ENCODE measurements at places on chromosomes 11 and 22.

DNA sequence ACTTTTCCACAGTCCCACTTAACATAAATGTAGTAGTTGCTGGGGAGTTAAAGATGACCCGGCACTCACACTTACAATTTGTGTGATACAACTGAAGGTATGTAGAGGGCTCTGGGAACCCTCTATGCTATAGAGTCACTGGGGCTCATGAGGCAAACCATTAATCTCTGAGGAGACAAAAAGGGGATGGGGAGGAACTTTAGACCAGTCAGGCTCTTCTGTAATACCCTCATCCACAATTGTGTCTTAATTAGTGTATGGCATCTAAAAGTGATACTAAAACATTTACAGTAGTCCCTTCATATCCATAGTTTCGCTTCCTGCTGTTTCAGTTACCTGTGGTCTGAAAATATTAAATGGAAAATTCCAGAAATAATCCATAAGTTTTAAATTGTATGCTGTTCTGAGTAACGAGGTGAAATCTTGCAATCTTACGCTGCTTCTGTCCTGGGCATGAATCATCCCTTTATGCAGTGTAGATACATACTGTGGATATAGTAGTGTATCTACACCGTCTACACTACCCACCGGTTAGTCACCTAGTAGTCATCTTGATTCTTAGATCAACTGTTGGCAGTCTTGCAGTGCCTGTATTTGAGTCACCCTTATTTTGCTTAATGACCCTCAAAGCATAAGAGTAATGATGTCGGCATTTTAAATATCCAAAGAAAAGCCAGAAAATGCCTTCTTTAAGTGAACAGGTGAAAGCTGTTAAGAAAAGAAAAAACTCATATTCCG, 12.2 kb downstream of the CBL start:
- DNase-seq: no peak

DNA sequence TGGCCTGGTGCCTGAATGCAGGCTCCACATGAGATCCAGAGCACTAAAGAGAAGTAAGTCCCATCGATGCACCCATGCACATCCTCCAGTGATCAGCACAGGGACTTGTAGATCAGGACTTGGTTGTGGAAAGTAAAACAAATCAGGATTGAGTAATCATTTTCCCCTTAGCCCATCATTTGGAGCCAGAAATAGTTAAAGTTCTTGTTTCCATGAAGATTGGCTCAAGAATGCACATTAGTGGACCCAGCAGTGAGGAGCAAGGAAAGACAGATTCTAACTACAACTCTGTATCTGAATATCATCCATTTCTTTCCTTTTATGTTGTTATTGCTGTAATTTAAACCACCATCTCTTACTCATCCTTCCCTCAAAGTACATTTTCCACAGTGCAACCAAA, 19.1 kb downstream of the CCDC83 start:
- DNase-seq: no peak

DNA sequence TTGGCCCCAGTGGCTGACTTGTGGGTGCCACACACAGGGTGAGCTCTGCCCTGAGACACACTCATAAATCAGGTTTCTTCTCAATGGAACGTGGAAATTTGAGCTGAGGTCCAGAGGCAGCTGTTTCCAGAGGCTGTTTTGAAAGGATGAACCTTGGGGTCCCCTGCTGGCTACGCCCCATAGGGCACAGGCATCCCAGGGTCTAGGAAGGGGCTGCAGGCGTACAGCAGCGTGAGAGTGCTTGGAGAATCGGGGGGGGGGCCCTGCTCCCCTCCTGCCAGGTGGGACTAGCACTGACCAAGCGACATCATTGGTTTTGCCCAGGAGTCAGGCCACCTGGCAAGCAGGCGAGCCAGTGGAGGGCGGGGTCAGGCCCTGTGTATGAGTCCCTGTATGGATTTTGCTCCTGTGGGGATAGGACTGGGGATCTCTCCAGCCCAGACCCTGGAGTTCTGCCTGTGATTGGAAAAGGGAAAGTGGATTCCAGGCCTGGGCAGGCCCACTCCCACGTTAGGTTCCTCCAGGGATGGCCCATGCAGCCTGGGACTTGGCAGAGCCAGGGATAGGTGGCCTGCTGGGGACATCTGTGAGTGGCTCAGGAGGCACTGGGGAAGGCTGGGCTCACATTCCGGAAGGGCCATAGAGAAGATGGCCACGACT, 61.0 kb downstream of the FBXO7 start:
- DNase-seq: no peak

- DNase-seq: no peak
Measured at GRCh38 chr22:39994041-39994565, 651 bp upstream of the FAM83F start.

GRCh38 chr22:33002035-33002434, 56.1 kb downstream of the SYN3 start:
- DNase-seq: no peak

- no peak for DNase-seq
Measured at GRCh38 chr11:128494418-128495332, 92.7 kb downstream of the ETS1 start.

DNA sequence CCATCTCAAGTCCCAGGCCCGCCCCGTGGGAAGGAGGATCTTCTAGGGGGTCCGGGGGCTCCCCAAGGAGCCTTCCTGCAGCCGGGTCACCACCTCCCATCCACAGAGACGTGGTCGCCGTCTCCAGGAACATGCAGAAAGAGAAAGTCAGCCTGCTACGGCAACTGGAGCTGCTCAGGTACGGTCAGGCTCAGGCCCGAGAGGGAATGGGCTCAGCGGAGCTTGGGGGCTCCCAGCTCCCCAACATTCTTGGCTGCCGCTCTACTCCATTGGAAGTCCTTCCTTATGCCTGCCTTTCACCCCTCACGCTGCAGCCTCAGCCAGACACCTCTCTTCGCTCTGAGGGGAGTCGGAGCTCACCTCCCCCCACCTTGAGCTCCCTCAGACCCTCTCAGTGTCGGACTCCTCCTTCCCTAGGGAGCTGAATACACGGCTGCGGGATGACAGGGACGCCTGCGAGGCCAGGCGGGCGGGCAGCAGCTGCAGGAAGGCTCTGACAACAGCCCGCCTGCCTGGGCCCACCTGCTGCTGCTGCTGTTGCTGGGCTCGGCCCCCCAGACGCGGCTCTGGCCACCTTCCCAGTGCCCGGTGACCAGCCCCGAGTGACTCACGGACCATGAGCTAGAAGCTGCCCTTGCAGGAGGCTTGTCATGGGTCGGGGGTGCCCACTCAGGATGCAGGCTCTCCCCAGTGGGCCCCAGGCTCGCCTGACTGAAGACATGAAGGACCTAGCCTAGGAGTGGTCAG, 1.5 kb upstream of the CD151 start:
- DNase-seq: no peak

GRCh38 chr22:27526901-27527300, 274.7 kb downstream of the MN1 start:
- DNase-seq: no peak
